NCI-H345 (cell line): ENCODE measurements at places on chromosomes 3 and 15.

- DNase-seq = no peak
Measured at GRCh38 chr3:180329847-180330246, 272.1 kb upstream of the TTC14 start.

- no peak for DNase-seq
Measured at GRCh38 chr15:67405208-67406191, 115.4 kb upstream of the C15orf61 start.

- no peak for DNase-seq
Measured at GRCh38 chr3:101897013-101897412, 47.7 kb downstream of the NFKBIZ start.

- DNase-seq = no peak
Measured at GRCh38 chr15:43283526-43283925, 16.8 kb upstream of the TGM5 start.

GRCh38 chr3:22960105-22960984, 242.8 kb upstream of the UBE2E2 start:
- DNase-seq = peak; percentile 30

DNA sequence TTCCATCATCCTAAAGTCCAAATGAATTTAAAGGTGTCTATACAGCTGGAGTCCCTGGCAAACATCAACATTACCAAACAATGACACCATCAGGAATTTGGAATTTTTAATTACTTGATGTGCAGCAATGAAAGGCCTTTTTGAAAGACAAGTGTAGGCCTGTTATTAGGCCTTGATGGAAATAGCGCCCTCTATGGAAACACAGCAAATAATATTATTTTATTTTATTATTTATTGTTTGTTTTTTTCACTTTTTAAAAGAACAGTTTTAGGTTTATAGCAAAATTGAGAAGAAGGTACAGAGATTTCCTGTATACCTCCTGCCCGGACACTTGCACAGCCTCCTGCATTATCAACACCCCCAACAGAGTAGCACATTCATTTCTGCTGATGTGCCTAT, 18.1 kb upstream of the OR5AC2 start:
- no peak for DNase-seq

DNA sequence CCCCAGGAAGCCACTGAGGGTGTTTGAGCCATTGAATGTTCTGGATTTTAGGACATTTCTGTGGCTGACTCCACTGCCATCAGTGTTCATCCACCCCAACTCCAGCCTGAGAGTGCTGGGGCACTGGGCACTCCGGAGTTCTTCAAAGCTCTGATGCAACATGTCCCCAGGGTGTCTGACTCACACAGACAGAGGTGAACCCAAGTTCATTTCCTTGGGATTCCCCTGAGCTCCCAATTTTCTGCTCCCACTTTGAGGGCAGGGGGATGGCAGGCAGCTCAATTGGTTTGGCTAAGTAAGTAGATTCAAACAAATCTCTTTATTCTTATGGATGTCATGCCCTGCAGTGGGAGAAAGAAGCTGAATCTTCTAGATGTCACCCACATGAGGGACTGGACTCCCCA, 2.2 kb downstream of the STRA6 start:
- DNase-seq = no peak

GRCh38 chr15:34652726-34653033, 69.2 kb upstream of the GOLGA8B start:
- no peak for DNase-seq

DNA sequence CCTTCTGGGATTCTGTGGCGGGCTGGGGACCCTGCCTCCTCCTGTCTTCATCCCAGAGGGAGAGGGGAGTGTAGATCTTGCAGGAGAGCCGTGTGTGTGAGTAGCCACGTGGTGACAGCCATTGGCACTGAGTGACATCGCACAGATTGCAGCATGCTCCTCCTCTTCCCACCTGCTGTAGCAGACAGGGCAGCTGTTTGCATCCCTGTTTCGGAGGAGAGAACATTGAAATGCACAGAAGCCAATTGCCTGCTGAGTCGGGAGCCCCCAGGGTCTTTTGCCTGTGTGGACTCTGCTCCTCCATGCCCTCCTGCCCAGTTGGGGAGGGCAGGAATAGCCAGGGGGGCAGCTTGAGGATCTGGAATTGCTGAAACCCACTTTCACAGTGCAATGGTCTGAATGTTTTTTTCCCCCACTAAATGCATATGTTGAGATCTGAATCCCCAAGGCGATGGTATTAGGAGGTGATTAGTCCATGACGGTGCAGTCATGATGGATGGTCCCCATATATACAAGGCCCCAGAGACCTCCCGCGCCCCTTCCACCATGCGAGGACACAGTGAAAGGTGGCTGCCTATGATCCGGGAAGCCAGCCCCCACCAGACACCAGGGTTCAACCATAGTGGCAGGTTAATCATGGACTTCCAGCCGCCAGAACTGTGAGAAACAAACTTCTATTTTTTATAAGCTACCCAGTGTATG, 66.8 kb downstream of the CHRNA7 start:
- DNase-seq = no peak

DNA sequence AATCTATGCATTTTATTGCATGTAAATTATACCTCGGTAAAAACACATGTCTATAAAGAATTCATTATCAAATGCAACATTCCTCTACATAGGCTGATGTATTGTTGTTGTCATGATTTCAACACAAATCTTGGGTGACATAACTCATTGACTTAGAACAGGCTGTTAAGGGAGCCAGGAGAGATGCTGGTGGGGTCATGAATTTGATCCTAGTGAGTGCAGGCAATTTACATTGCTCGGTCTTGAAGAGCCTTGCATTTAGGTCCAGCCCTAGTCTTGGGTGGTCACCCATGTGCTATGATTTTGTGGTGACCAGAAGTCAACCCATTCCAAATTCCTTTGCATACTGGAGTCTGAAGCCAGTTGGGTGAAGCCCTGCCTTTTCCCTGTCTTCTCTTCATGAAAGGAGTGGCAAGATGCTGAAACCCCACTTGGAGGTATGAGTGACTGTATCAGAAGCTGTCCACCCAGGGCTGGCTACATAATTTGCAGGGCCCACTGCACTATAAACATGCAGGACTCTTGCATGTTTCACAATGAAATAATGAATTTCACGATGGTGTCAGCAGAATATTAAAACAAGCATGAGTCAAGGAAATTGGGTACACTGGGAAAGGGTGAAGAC, 59.2 kb downstream of the RPLP1 start:
- no peak for DNase-seq

DNA sequence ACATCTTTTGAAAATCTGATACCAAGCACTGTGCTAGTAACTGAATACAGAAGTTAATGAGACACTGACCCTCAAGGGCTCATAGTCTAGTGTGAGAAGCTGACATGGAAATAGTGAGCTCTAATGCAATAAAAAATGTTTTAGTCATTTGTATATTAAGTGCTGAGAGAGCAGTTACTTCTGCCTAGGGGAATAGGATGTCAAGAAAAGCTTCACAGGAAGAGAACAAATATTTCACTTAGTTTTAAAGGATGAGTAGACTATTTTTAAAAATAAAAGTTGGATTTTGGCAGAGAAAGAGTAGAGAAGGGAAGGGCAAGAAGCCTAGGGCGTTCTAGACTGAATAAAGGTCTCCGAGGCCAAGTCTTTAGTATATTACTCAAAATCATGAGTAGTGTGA, 158.4 kb downstream of the ATG7 start:
- no peak for DNase-seq

- DNase-seq = no peak
Measured at GRCh38 chr3:150414258-150414657, 6.2 kb downstream of the TSC22D2 start.

DNA sequence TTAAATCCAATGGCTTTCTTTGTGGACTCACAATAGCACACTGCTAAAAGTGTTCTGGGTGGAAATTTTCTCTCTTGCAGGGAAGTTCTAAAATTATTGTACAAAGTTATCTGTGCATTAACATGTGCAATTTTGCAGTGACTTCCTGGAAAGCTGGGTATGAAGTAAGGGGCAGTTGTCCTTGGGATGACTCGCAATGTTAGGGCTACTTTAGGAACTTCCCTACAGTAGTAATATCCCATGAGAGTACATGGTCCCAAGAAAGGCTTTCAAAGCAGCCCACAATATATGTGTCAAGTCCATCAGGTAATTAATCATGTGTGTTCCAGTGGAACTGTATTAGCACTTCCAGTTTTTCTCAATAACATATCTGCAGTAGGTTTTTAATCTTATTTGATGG, 201.0 kb upstream of the UBE2E2 start:
- DNase-seq = no peak

DNA sequence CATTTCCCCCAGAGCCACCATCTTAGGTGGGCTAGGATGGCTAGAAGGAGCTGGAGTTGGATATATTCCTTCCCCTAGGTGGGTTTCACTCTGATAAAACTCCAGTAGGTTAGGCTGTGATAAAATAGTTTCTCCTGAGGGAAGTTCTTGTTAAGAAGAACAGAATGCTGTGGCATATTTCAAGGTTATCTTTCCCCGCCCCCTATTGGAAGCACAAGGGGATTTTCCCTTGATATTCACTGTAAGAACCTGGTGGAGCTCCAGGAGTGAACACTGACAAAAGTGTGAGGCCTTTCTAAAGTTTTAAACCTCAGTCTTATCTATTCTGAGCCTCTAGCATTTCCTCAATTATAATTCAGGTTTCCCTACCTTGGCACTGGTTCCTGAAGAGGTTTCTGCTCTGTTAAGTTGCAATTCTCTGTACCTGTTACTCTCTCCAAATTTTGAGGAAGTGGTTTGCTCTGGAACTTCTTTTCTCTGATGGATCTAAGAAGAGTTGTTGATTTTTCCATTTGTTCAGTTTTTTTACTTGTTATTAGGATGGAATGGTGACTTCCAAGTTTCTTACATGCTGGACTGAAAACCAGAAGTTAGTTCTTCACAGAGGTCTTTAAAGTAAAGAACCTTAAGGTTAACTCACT, 113.5 kb downstream of the GMPS start:
- no peak for DNase-seq

DNA sequence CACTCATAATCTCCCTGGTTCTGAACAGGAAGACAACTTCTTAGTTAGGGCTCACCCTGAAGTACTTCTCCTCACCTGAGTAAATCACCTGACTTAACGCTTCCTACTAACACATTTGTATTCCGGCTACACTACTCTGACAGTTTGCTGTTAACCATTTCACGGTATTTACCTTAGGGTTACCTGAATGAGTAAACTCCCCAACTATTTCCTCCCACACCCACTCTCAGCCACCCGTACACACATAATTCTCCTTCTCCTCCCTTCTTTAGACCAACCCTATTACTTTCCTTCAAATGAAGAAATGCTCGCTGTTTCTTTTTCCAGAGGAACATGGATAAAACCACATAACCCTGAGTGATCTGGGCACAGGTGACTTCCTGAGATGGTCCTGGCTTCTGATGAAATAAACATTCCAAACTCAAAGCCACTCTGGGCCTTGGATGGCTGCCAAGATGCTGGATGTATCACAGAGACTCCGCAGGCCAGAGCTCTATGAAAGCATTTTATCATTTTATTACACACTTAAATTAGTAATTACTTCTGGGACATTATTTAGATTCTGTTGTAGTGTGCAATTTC, 183.6 kb upstream of the ATP11B start:
- peak; percentile 86 for DNase-seq

- no peak for DNase-seq
Measured at GRCh38 chr15:68445351-68445750, 13.4 kb upstream of the ITGA11 start.

DNA sequence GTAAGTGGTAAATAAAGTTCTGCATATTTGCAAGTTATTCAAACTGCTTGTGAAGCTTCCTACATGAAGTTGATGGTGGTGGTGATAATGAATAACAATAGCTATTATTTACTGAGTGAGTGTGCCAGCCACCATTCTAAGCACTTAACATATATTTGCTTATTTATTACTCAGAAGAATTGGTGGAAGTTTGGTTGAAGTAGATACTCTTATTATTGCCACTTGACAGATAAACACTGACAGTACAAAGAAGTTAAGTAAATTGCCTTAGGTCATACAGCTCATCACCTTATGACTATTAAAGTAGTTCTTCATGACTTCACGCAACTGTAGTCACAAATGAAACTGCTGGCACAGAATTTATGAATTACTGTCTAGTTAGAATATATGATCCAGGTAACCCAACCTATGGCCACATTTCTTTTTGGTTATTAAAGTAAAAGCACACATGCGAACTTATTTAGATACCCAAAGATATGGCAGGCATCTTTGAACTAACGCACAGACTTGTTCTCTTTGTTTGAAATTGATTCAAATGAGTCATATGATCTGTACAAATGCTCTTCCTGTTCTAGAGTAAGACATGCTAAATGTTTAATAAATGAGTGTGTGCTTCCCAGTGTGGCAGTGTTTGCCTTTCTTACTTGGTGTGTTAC, 99.8 kb upstream of the NR2F2 start:
- peak; percentile 11 for DNase-seq

DNA sequence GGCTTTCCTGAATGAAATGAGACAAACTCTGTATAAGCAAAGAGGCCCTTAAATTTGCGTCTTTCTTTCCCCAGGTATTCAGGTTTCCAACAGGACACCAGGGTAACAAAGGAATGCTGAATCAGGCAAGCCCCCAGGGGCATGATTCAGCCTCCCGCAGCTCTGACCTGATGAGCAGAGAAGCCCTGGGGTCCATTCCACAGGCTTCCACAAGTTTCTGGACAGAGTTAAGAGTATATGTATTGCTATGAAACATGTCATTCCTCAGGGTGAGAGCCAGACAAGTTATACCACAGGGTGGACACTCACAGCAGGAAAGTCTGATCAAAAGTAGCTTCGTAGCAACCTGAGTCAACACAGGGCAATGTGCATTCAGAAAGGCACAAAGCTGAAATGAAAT, 68.1 kb upstream of the CTNNB1 start:
- DNase-seq = no peak

DNA sequence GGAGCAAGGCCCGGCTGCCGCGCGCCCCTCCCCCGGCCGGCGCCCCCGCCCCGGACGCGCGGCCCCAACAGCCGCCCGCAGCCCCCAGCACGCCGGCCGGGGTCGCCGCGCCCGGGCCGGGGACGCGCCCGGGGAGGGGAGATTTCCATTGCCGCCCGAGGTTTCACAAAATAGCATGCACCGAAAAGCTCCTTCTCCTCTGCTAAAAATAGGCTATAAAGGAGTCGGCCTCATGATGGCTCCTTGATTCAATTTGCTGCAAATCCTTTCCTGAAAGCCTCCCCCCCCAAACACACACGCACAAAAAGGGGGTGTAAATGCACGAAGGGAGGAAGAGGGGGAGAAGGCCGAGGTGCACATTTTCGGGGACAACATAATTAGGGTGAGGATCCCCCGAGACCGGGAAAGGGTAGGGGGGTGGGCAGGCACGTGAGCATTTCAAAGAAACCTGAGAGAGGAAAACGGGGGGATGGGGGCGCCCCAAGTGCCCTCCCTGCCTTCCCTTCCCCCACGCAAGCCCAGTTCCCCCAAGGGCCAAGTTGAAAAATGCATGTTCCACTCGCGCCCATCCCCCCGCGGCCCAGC, 734 bp downstream of the TBL1XR1 start:
- peak; percentile 22 for DNase-seq

DNA sequence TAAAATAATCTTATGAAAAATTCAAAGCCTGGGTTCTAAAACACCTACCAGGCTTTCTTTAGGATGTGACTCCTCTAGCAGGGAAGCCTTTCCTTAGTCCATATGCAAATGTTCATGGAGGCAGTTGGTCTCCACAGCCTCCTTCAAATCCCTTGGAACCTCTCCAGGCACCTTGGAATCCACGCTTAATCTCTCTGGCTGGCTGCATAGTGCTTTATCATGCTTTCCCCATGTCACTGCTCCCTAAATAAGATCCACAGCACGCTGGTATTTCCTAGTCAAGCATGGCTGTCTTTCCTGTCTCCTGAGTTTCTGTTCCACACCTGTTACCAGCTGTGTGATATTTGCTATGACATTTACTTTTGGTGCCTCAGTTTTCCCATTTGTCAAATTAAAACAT, 71.3 kb downstream of the CLSTN2 start:
- no peak for DNase-seq
